ENCODE measurements at places on chromosomes 6 and 20. TPM values are rescaled to one million over a fixed set of nuclear protein-coding genes. Genes with fewer than 3 reads are reported as not detected.

The SIRPB2 gene
- 5.8 TPM for total RNA-seq

The AVP gene
- not detected for total RNA-seq

The ANKRD66 gene
- not detected for total RNA-seq

The RCAN2 gene
- total RNA-seq, result 28.7 TPM

The PLEKHG1 gene
- total RNA-seq, result 11.5 TPM

The WFDC13 gene
- total RNA-seq, result not detected

The DDRGK1 gene
- total RNA-seq, result 64.4 TPM

Data from esophagus muscularis mucosa (tissue), 4 donors.